Breast epithelium (tissue), 4 donors: ENCODE measurements at places on chromosomes 2 and 18. TPM values are rescaled to one million over a fixed set of nuclear protein-coding genes. Genes with fewer than 3 reads are reported as not detected.

GRCh38 chr2:15814403-15814802, 125.9 kb upstream of the MYCN start:
- no peak for DNase-seq

RUFY4 gene
- total RNA-seq = 2.8 TPM

DNA sequence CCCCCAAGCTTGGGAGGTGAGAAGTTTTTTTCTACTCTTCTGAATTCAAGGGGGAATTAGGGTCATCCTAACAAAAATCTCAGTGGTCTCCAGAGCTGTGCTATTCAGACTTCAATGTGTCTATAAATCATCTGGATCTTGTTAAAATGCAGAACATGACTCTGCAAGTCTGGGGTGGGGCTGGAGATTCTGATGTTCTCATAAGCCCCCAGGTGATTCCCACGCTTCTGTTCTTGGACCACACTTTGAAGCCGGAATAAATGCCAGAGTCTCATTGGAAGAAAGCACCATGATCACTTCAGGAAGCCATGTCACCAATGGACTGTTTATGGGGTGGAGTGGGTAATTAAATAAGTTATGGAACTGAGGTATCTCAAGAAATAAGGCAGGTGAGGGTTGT, 22.2 kb upstream of the SLC16A14 start:
- DNase-seq = no peak

- DNase-seq = no peak
Observed at GRCh38 chr2:422676-423435, 135.0 kb upstream of the ALKAL2 start.

DNA sequence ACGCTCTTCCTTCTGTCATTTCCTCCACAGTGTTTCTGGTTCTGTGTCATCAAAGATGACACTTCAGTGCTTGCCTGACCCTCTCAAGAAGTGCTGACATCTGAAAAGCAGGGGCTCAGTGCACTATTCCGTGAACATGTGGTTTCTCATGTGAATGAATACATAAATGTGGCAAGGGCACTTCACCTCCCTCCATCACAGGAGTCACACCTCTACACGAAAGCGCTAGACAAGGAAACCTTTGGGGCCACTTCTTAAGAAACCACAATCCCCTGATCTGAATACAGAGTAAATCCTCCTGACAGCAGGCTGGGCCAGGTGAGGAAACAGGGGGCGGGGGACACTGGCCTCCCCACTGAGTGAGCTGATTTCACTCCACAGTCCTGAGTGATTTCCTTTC, 145.8 kb upstream of the ACAA2 start:
- no peak for DNase-seq

CRYBA2 gene
- total RNA-seq = not detected

- DNase-seq = no peak
Observed at GRCh38 chr2:125085904-125086303, 1060.8 kb downstream of the CNTNAP5 start.

PLGLB2 gene
- 5.6 TPM for total RNA-seq

OBSL1 gene
- total RNA-seq = 69.2 TPM

DNA sequence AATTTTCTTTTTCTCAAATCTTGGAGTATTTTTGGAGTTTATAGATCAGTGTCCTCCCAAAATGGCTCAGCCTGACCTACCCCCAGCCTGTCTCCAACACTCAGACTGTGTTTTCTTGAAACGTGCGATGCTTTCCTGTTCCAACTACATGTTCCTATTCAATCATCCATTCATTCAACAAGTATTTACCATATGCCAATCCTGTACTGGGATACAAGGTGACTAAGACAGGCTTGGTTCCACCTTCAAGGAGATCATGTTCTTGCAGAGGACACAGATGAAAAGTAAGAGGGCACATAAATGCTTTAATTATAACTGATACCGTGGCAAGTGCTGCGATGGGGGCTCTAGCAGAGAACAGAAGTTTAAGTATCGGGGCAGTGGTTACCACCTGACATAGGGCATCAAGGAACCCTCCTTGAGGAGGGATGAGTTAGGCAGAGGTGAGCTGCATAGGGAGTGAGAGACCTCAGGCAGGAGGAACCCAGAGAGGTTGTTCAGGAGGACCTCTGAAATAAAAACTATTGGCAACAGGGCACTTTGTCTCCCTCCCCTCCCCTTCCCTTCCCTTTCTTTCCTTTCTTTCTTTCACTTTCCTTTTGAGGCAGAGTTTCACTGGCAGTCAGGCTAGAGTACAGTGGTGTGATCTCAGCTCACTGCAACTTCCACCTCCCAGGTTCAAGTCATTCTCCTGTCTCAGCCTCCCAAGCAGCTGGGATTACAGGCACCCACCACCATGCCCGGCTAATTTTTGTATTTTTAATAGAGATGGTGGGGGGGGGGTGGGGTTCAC, 469.0 kb downstream of the EPHA4 start:
- DNase-seq = no peak

- DNase-seq = peak; percentile 88
Observed at GRCh38 chr2:85737481-85737880, 16.3 kb upstream of the ATOH8 start.

GRCh38 chr2:143422681-143423080, 293.5 kb downstream of the ARHGAP15 start:
- no peak for DNase-seq

MOGAT1 gene
- total RNA-seq = not detected

DNA sequence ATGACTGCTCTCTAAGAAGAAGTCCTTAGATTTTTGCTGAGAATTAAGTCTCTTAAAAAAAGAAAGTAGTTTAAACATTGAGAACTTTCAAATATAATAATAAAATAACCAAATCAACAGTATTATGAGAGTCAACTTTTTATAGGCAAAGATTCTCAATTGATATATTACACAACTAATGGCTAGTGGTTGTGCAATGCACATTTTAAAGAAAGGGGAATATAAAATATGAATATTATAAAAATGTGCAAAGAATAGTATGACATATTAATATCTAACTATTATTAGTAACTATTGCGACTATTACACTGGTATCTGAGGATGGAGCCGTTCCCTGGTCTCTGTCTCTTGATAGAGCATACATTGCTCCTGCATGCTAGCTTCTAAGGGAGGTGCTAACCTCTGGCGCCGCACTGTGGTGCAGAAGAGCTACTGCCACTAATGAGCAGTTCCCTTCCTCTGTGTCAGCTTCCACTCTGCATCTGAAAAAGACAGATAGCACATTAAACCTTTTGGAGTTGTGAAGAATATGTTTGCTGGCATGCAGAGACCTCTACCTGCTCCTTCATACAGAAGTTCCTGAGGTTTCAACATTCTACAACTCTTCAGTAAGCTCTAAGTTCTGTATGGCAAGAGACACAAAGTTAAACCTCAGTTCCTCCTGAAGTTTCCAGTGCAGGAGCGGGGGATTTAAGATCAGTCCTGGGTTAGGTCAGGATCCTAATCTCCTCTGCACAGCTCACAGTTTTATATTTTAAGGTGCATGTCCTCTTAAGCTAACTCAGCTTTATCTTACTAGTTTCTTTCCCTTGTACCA, 3.5 kb upstream of the SLC9A2 start:
- no peak for DNase-seq

- DNase-seq = peak; percentile 57
Observed at GRCh38 chr2:218217360-218218267, 625 bp downstream of the ARPC2 start.

DNA sequence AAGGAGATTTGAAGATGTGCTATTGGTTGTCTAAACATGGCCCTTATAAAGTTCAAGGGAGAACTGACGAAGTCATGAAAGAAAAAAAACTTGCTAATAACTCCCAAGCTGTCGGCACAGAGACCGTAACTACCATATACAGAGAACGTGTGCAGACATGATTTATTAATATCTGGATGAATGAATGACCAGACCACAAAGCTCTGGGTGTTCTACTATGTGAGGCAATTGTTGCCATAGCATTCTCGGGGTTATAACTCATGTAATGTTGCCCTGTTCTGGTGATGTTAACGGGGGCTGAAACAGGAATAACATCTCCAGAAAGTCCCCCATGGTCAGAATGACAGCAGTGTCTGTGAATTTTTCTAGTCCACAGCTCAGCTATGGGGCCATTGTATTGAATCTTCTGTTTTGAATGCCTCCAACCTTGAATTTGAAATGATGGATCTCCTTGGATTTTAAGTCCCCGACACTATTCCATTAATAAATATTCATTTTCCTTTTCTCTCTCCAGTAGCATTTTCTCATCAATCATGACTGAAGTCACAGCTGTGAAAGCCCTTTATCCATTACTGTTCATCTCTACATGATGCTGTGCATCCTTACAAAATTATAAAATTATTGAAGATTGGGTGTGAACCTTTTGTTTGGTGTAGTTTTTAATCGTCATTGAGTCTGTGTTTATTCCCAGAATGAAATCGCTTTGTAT, 483.4 kb upstream of the KLHL29 start:
- no peak for DNase-seq

RSAD2 gene
- 2.9 TPM for total RNA-seq

CAPN14 gene
- 0.33 TPM for total RNA-seq
